ENCODE measurements at places on chromosomes 11 and 22.

GRCh38 chr11:64379817-64380709 is 21.1 kb downstream of the RPS6KA4 start:
- DNase-seq, result no peak

DNA sequence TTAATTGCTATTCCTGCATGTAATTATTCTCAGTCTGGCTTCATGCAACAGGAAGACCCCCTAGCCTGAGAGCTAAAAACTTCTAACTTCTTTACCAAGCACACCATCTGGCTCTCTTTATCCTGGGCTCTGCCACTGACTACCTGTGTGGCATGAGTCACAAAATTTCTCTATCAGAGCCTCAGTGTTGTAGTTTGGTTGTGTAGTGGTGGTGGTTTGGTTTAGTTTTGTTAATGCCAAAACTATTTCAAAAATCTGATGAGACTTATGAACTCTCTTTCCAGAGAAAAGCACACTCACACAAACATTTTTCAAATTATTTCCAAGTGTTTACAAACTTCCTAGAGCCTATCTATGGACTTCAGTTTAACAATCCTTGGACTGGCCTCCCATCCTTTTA is 7.5 kb upstream of the IL17RA start:
- no peak for DNase-seq

GRCh38 chr11:110177086-110177456 is 83.9 kb downstream of the ZC3H12C start:
- DNase-seq, result no peak

DNA sequence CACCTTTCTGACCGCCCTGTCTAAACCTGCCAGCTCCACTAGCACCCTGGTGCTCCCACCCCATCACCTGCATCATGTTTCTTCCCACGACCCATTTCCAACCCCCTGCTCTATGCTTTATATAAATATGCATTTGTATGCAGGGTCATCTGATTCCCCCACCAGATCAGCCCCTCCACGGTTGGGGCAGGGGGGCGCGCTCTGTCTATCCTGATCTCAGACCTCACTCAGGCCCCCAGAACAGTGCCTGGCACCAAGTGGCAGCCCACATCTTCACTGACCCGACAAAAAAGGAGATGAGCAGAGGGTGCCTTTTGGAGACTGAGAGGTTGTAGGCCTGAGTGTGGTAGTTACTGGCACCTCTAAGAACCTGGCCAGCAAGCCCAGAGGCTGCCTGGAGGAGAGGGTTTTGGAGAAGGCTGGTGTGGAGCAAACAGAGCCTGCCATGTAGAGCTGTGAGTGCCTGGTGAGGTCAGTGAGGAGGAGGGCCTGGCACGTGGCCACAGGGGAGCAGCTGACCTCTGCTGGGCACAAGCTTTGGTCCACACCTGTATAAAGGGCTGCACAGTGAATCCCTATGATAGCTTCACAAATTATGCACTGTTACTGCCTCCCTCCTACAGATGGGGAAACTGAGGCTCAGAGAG is 86.3 kb upstream of the RTL6 start:
- no peak for DNase-seq

DNA sequence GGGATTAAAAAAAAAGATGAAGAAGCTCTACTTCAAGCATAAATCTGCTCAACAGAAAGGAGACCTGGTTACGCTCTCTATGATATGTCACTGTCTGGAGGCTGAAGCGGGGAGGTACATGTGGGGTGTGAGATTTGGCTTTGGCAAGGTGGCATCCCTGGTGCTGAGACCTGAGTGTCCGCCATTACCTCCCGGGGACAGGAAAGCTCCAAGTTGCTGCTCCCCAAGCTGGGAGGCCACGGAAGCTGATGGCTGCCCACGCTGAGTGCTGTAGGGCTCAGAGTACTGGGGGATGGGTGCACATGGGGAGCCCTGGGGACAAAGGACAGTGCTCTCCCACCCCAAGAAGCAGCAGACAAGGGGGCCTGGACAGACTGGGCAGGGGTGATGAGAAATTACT is 167.9 kb downstream of the DSCAML1 start:
- no peak for DNase-seq

GRCh38 chr11:93524173-93524536 is 19.0 kb downstream of the SMCO4 start:
- no peak for DNase-seq

DNA sequence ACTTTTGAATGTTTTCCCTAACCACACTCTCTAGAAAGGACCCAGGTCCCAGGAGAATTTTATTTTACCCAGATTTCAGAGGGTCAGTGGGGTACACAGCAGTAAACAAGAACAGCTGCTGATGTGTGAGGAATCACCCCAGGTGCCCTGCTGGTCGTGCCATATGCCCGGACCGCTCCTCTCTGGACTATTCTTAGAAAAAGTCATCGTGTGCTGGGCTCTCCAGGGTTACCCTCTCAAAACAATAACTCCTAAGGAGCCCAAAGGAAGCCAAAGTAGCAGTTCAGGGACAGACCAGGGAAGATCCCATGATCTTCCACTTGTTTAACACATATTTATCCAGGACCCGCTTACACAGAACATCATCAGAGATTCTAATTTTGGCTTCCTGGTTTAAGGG is 29.7 kb downstream of the LRP4 start:
- no peak for DNase-seq

DNA sequence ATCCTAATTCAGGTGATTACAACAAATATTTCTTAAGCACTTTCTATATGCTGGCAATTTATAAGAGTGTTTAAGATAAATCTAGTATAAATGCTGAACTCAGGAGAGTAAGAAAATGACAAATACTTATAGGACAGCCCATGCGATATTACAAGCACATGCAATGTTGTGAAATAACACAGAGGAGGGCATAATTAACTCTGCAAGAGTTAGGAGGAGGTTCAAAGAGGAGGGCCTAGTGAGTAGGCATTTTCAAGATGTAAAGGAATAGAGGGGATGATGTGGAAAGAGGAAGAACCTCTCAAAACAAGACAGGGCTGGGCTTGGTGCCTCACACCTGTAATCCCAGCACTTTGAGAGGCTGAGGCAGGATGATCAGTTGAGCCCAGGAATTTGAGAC is 37.1 kb upstream of the IL17RA start:
- no peak for DNase-seq

GRCh38 chr22:46587492-46588278 is 32.5 kb upstream of the GRAMD4 start:
- peak; percentile 26 for DNase-seq

- DNase-seq, result no peak
These were observed 756.8 kb downstream of the NTM start for GRCh38 chr11:132126973-132127899.

DNA sequence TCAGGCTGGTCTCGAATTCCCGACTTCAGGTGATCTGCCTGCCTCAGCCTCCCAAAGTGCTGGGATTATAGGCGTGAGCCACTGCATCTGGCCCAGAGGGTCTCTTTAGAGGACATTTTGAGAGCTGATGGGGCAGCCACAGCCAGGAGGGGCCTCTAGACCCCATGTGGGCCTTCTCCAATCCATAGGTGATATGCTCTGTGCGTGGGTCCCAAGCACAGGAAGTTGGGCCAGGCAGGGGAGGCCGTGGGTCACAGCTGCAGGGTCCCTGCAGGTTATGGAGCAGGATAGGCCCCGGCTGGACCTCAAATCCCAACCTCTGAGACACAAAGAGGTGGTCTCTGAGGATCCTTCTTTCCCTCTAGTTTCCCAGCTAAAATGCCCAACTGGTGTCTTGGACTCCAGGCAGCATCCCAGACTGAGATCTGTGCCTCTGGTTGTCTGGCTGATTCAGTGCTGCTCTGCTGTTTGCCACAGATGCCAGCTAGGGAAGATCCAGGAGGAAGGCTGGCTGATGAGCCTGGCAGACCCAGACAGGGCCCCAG is 1.5 kb downstream of the LRRC75B start:
- no peak for DNase-seq

DNA sequence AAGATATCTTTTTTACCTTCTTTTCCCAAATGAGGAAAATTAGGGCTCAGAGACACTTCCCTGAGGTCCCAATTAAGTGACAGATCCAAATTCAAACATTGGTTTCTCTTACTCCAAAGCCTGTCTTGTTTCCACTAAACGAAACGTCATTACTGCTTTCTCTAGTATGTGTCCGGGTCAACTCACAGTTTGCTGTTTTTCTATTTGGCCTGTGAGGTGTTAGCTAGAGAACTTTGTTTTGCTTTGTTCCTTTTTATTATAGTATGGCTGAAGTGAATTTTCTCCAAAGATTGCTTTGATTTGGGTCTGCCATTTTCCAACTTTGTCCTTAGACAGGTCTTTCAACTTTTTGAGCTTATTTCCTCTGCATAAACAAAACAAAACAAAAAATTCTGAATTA is 179.6 kb downstream of the UVRAG start:
- no peak for DNase-seq

- no peak for DNase-seq
These were observed 125.5 kb upstream of the NECTIN1 start for GRCh38 chr11:119854521-119854920.

- DNase-seq, result no peak
These were observed 40.5 kb downstream of the OPCML start for GRCh38 chr11:133491680-133492383.

DNA sequence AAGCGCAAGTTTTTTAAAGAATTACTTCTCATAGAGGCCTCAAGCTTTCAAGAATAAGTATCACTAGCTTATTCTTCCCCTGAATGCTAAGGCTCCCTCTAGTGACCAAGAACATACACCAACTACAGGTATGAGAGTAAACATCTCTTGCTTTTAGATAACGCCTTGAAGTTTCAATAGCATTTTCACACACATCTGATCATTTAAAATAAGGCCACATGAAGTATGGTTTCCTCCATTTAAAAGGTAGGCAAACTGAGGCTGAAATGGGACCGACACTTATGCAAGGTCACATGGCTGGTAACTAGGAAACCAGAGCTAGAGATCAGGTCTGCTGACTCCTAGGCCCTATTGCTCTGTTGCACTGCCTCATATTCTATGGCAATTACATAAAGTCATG is 66.5 kb downstream of the CCDC34 start:
- DNase-seq, result no peak

GRCh38 chr11:72157131-72157530 is 21.6 kb downstream of the FOLR3 start:
- DNase-seq, result no peak

GRCh38 chr11:120956710-120957495 is 67.0 kb upstream of the TBCEL start:
- DNase-seq, result peak; percentile 21

GRCh38 chr11:111310723-111311122 is 12.4 kb downstream of the POU2AF3 start:
- DNase-seq, result no peak

DNA sequence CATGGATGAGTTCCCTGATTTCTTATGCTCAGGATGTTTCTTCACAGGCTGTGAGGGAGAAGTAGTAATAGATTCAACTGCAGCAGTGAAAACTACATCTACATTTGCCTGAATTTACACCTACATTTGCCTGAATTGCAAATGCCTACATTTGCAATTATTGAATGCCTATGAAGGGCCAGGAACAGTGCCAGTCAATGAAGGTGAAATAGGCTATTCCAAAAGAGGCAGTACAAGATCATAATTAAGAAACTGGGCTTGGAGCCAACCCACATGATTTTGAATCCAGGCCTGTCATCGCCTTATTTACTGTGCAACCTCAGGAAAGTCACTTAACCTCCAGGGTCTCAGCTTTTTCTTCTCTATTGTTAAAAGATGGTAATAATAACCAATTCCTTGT is 1353.3 kb downstream of the FAM181B start:
- no peak for DNase-seq

DNA sequence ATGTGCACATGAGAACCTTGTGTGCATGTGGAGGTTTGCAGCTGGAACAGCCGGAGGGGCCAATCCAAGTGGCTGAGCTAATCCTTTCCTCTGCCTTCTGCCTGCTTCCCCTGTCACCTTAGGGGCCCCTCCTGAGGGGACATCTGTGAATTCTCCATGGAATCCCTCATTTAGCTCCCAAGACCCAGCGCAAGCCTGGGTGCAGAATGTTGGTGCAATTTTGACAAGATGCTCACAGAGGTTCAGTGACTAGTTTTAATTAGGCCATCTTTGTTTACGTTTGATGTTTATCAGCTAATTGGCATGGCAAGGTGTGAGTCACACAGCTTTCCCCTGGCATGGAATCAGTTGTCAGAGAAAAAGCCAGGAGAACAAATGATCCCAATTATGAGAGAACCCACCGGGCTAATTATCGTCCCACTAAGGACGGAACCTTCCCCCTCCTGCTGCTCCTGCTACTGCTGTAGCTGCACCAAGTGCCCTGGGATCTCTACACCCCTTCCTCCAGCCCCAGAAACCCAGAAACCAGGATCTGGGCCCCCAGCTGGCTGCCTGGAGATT is 63.6 kb upstream of the PAX6 start:
- DNase-seq, result no peak

DNA sequence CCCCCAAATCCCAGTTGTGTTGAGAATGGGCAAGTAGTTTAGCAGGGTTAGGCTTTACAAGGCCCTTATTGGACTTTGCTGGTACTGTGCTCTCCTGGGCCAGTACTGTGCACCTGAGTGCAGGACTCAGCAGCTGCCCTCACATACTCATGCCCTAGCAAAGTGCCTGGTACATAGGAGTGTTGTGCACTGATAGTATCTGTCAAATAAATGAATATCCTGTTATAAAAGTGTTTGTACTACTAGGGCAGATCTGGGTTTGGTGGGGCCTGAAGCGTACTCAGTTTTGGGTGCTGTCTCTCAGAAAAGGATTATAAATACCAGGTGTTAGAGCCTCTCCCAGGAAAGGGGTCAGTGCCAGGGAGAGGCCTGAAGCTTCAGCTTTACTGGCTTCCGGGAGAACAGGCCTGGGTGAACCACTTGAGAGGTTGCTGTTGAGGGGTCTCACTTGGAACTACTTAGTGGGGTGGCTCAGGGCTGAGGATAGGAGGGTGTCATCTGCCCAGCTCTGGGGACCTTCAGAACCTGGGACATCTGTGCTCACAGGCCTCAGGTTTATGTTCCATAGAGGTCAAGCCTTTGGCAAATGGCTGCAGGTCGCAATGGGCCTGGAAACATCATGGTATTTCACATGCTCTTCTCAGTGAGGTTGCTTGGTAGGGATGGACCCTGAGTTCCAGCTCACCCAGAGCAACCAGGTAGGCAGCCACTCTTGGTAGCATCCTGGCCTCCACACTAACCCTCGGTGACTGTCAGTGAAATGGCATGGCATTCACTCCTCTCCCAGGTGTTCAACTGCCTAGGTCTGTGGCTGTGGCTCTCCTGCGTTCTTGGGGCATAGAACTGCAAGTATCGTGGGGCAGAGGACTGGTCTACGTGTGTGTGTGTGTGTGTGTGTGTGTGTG is 106.1 kb downstream of the ZBTB16 start:
- no peak for DNase-seq

- no peak for DNase-seq
These were observed 116.5 kb downstream of the SPON1 start for GRCh38 chr11:14079011-14079410.

- no peak for DNase-seq
These were observed 9.7 kb downstream of the DGKZ start for GRCh38 chr11:46356924-46357482.

- DNase-seq, result no peak
These were observed 55.4 kb upstream of the PLET1 start for GRCh38 chr11:112315861-112316739.

Measured in activated T-cell treated with anti-CD3 and anti-CD28 coated beads, Interleukin-2, amount 50 U/mL, for 1 hour (primary cell).